ENCODE measurements at places on chromosomes 5 and 9.

GRCh38 chr5:76082772-76083554 lies at the start of gene SV2C:
Gene SV2C, plus strand, starts transcription at chr5:76083383. Its CDS starts 48,368 bp downstream, at chr5:76131751.
- DNase-seq, result no peak

- DNase-seq, result no peak
Observed at GRCh38 chr5:68430279-68430678, 214.7 kb downstream of the PIK3R1 start.

DNA sequence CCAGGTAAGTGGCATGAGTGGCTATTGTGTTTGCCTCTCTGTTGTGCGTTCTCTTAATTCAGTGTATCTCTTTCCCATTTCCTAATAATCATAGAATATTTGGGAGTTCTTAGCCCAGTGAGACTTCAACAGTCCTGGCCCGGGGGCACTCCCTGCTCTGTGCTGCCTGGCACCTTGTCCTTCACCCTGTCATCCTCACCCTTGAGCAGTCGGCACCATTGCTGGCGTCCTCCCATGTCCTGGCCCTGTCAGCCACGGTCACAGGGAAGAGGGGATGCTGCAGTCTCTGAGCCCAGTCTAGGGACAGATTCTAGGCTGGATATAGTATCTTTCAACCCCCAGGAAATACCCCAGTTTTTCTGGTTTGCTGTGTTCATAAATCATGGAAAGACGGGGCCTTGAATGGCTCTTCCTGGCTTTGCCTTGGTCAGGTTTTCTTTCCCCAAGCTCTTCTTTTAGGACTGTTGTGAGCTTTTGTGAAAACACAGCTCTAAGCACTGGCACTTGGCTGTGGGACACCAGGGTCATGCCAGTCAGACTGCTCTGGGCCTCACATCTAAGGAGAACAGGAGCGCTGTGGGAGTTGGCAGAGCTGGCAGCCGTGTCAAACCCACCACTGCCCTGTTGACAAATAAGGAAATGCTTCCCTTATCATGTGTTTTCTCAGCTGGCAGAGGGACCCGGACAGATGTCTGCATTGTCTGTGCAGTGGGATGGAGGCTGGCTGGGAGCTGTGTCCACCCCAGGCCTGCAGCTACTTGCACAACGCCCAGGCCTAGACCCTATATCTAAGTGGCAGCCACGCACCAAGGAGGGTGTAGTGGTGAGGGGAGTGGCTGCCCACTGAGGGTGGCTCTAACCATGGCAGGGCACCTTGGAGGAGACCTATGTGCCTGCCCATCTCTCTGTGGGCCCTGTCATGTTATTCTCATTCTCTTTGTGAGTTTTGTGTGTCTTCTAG lies 378.6 kb downstream of the ICE1 start:
- no peak for DNase-seq

DNA sequence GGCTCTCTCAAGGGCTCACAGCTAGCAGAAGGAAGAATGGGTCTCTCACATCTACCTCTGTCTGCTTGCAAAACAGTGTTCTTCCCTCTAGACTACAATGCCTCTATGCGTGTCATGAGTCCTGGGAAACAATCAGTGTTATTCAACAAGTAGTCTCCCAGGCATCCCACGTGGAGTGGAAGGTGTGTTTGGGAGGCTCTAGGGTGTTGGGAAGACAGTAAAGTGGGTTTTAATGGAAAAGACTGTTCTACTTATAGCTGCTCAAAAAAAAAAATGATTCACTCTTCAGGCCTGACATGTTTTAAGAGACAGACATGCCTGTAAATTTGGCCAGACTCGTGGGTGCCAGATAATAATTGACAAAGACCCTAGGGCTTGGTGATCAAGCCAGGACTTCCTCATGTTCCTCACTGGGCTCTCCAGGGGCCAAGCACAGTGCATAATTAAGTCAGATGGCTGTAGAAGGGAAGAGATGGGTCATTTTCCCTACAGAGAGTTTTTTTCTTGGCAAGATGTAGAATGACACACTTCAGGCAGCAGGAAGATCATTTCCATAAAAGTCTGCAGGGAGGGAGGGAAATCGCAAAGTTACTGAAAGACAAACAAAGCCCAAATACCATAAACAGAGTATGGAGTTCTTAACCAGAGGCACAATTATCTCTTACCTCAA lies 246.4 kb downstream of the ACTL7B start:
- DNase-seq, result no peak

DNA sequence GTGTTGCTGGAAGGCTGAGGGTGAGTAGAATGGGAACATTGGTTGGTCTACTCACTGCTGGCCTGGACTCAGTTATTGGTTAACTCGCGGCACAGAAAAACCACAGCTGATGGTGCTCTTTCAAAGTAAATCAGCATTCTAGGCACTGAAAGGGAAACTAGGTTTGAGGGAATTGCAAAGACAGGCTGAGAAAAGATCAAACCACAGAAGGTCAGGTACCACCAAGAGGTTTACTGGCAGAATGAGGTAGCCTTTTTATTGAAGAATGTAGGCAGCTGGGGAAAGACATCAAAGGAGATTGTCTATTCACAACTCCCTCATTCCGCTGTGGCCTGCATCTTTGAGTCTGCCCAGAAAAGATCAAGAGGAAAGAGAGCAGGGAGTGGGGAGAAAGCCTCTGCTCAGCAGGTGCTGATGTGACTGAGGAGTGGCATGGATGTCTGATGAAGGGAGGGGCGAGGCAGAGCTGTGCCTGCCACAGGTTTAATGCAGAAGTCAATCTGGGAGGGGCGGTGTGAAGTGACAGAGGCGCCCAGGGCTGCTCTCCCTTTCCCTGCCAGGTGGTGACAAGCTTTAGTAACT lies 255.5 kb downstream of the MAN2A1 start:
- DNase-seq, result no peak
